Umbilical cord (tissue), 2 donors: ENCODE measurements at places on chromosomes 7 and 10. TPM values are rescaled to one million over a fixed set of nuclear protein-coding genes. Genes with fewer than 3 reads are reported as not detected.

Gene IL6
- total RNA-seq: 4.1 TPM

Gene SHH
- total RNA-seq: 1.2 TPM

Gene CHST3
- total RNA-seq: 30.8 TPM

Gene TSPAN33
- 7.7 TPM for total RNA-seq

Gene MYH16
- not detected for total RNA-seq

Gene ZNF488
- 0.96 TPM for total RNA-seq

Gene ACBD7
- total RNA-seq: 1.9 TPM

Gene SRRM3
- 3.1 TPM for total RNA-seq

Gene PARD3
- 27.0 TPM for total RNA-seq

Gene C10orf67
- total RNA-seq: 7.7 TPM

Gene TDRD1
- total RNA-seq: 0.24 TPM

Gene CLDN12
- total RNA-seq: 20.5 TPM

Gene SRRT
- total RNA-seq: 15.6 TPM

Gene SPDYE16
- total RNA-seq: 3.6 TPM

Gene GPNMB
- 77.5 TPM for total RNA-seq

DNA sequence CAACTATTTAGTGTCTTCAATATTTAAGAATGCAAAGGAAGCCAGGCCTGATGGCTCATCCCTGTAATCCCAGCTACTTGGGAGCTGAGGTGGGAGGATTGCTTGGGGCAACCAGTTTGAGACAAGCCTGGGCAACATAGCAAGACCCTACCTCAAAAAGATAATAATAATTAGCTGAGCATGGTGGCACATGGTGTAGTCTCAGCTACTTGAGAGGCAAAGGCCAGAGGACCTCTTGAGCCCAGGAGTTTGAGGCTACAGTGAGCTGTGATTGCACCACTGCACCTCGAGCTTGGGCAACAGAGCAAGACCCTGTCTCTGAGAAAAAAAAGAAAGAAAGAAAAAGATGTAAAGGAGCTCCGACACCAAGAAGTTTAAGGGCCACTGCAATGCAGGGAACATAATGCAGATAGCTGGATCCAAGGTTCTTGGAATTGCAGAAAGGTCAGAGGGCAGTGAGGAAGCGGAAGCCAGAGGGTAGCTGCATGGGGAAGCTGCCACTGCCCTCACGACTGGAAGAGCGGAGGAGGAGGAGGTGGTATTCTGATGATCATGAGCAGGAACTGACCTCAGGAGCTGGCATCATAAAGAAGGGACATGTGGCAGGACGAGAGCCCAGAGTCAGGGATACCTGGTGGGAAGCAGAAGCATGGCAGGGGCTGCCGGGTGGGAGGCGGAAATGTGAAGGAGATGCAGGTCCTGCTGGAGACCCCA is 60.2 kb upstream of the PODXL start:
- no peak for DNase-seq

DNA sequence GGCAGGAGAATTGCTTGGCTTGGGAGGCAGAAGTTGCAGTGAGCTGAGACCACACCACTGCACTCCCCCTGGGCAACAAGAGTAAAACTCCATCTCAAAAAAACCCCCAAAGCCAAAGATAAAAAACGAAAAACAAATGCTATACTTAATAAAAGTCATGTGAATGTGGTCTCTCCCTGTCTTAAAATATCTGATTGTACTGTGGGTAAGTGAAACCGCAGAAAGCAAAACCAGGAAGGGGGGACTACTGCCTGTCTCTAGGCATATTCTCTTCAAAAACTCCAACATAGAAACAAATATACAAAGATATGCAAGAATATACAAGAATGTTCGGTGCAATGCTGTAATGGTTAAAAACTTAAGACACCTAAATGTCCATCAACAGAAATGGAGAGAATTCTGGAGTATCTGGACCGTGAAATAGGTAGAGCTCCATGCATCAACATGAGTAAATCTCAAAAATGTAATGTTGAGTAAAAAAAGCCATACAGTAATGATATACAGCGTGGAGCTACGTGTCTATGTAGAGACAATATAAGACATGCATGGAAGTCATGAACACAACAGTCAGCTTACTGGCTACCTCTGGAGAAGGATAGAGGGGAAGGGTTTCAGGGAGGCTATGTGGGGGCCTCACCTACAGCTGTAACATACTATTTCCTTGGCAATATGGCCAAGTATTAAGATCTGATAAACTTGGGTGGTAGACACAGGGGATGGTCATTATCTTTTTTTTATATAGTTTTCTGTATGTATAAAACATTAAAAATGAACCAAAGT is 2.1 kb downstream of the ZNF394 start:
- no peak for DNase-seq

DNA sequence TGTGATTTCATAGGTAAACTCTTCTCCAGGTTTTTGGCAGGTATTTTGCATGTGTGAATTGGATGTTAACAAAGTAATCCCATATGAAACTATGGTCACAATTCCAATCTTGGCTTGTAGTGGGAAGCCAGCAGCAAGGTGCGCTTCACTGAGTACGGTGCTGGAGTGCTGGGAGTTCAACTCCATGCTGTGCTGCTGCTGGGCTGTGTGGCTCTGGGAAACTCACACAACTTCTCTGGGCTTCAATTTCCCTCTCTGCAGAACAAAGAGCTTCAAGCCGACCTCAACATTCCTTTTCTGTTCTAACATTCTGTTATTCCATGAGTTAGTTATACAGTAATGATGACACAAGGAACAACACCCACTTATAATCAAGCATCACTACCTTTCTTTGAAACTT is 18.2 kb upstream of the PITRM1 start:
- no peak for DNase-seq

GRCh38 chr10:3407208-3407607 is 234.6 kb upstream of the PITRM1 start:
- no peak for DNase-seq

DNA sequence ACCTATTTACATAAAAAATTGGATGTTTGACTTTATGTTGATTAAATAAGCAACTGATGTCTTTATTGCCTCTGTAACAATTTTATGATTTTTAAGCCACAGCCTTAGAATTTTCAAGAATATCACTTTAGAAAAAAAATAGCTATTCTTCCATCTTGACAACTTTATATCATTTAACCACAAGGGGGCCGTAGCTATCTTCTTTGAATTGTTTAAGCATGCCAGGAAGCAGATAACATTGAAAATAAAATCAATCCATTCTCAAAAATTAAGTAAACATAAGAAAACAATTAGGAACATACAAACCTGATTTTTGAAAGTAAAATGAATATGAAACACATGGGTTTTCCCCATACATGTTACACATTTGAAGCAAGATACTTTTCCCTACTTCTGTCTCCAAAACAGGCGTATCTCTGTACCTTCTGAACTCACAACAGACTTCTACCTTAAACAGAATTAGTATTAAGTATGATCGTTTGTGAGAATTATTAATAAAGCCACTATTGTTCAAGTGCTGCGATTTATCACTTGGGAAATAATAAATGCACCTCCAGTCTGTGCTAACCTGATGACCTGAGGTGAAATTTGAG is 209.0 kb downstream of the CACNA2D1 start:
- peak; percentile 70 for DNase-seq

- DNase-seq: peak; percentile 20
Measured at GRCh38 chr10:85124603-85125051, 796.2 kb downstream of the CCSER2 start.

DNA sequence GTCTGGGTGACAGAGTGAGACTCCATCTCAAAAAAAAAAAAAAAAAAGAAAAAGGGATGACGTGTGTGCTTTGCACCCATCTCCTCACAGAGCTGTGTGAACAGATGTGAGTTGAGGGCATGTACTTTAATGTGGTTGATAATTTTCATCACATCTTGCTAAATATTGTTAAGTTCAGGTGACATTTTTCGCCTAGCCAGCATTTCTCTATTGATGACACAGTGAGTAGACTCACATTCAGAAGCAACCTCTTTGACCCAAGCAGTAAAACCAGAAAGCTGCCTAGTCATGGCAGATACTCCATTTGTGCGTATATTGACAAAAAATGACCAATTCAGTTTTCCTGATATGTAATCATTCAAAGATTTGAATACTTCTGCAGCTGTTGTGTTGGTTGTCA is 126.0 kb downstream of the ATRNL1 start:
- DNase-seq: no peak

DNA sequence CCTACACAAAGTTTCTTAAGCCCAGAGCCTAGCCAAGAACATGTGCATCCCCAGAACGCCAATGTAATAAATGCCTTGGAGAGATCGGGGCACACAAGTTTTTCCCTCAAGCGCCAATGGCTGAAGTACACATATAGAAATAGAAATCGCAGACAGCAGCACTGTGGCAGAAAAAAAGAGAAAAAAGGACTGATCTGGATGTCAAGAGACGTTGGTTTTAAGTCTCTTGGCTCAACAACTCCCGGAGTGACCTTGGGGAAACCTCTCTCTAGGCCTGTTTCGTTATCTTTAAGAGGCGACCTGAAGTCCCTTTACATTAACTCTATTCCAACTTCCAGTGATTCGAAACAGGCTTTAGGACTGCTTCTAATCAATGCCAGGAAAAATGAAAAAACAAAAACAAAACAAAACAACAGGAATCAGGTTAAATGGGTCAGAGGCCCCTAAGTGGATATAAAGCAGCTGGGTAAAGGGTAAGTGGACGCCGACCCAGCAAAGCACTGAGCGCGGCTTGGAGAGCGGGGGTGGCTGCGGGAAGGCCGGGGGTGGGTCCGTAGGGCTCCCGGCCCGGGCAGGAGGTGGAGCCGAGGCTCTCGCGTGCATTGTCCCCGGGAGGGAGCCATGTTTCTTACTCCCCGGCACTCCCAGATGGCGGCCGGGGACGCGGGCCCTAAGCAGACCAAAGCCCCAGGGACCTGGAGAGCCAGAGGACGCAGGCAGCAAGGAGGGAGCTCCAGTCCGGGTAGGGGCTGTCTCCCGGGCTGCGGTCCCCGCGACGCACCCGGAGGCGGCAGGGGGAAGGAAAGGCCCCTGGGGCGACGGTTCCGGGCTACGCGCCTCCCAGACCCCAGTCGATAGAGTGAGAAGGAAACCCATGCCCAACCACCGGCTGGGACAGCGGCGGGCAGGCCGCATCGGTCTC is 757 bp downstream of the EIF3A start:
- DNase-seq: peak; percentile 83

GRCh38 chr7:132965951-132966350 is 115.9 kb downstream of the CHCHD3 start:
- DNase-seq: no peak

- no peak for DNase-seq
Measured at GRCh38 chr7:17146621-17147020, 151.8 kb upstream of the AHR start.

GRCh38 chr7:69957661-69958060 is 359.4 kb downstream of the AUTS2 start:
- no peak for DNase-seq

- no peak for DNase-seq
Measured at GRCh38 chr10:96374639-96374984, 15.8 kb upstream of the OPALIN start.

GRCh38 chr7:69599286-69599954 is 1.1 kb downstream of the AUTS2 start:
- DNase-seq: peak; percentile 32

DNA sequence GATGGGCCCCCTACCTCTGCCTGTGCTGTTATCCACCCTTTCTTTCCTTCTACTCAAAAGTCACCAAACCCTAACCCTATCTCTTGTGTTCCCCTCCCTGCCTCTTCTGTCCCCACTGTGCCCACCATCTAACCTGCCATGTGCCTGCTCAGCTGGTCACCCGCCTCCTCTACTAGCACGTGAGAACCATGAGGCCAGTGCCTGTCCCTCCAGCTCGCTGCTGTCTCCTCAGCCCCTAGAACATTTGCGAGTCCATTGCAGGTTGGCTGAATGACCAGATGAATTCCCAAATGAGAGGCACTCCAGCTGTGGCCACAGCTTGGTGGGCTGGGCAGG is 129.0 kb downstream of the ARHGAP22 start:
- no peak for DNase-seq

GRCh38 chr7:28480595-28480994 is 68.3 kb downstream of the CREB5 start:
- no peak for DNase-seq

DNA sequence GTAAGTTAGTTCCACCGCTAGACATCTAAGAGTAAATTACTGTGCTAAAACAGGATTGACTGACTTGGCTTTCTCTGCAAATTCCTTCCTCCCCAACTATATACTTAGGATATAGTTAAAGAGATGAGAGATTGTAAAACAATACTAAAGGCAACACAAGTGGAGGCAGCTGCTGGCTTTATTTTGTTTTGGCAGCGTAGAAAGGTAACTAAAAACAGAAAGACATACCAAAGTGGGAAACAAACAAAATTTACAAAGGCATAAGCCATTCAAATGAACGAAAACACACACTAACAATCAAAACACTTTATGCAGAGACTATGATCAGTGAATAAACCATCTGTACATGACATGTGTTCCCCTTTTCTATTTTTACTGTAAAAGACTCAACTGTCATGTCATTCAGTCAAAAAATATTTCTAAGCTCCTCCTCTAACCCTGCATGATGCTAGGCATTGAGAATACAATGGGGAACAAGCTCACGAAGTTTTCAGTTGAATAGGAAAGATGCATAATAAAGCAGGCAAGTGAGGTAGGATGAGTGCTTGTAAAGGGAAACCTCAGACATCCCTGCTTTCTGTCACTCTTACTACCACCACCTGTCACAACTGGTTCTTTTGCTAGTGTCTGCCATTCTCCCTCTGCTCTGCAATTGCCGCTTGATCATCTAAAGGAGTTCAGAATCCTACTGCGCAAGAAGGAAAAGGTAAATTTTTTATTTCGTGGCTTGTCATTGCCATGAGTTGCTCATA is 64.2 kb upstream of the COL1A2 start:
- no peak for DNase-seq

- no peak for DNase-seq
Measured at GRCh38 chr10:6232846-6233724, 30.4 kb downstream of the PFKFB3 start.

GRCh38 chr7:83439026-83439425 is 209.9 kb downstream of the SEMA3E start:
- no peak for DNase-seq

DNA sequence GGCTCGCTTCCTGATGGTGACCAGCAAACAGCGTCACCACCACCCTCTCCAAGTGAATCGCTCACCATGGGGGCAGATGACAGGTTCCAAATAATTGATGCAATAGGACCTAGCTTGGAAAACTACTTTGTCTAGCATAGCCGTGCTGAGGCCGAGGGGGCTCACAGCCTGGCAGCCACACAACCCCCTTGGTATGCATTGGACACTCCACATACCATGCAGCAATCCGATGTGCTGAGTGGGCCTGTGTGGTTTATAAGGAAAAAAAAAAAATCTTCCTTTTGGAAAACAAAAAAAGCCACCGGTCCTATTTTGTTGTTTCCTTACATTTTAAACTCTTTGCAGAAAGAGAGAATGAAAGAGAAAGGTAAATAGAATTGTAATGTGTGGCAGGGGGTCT is 15.1 kb downstream of the GATA3 start:
- DNase-seq: no peak
